Hepatocyte (in vitro differentiated cells): ENCODE measurements at places on chromosomes 3 and 15. TPM values are rescaled to one million over a fixed set of nuclear protein-coding genes. Genes with fewer than 3 reads are reported as not detected.

SUCNR1 gene
- total RNA-seq: 0.80 and 1.7 TPM in 2 replicates

IL5RA gene
- 1.5 TPM in 1 of 2 replicates, not detected in the other for total RNA-seq

PARP3 gene
- total RNA-seq: 7.0 and 9.3 TPM in 2 replicates

IQCF5 gene
- total RNA-seq: not detected in 2 replicates

NR1I2 gene
- 7.0 and 7.1 TPM in 2 replicates for total RNA-seq

KBTBD8 gene
- total RNA-seq: 10.0 and 14.2 TPM in 2 replicates

SCN5A gene
- total RNA-seq: 0.48 and 1.3 TPM in 2 replicates

EPHB3 gene
- 5.2 and 11.0 TPM in 2 replicates for total RNA-seq

HRH1 gene
- total RNA-seq: 2.9 and 5.1 TPM in 2 replicates

MST1 gene
- 90.3 and 116 TPM in 2 replicates for total RNA-seq

PEX5L gene
- 0.40 and 0.63 TPM in 2 replicates for total RNA-seq

GABRA5 gene
- total RNA-seq: 0.10 and 0.20 TPM in 2 replicates

ZNF80 gene
- not detected in 2 replicates for total RNA-seq

SLC22A14 gene
- total RNA-seq: 0.20 and 0.57 TPM in 2 replicates

GOLGA6A gene
- total RNA-seq: not detected in 2 replicates

SLC9C1 gene
- 0.03 and 0.72 TPM in 2 replicates for total RNA-seq

GABRR3 gene
- not detected in 2 replicates for total RNA-seq

NR2E3 gene
- total RNA-seq: 0.12 TPM in 1 of 2 replicates, not detected in the other

SPINK8 gene
- not detected in 2 replicates for total RNA-seq

TMEM207 gene
- total RNA-seq: 2.1 and 2.9 TPM in 2 replicates

SLC51B gene
- total RNA-seq: 6.5 and 8.8 TPM in 2 replicates

MAGEF1 gene
- 57.6 and 66.5 TPM in 2 replicates for total RNA-seq

EPB42 gene
- total RNA-seq: 0.24 and 1.00 TPM in 2 replicates

HYAL1 gene
- total RNA-seq: 22.3 and 34.3 TPM in 2 replicates

UBAP1L gene
- 0.96 and 1.8 TPM in 2 replicates for total RNA-seq

CIB2 gene
- 48.9 and 68.9 TPM in 2 replicates for total RNA-seq

VGLL3 gene
- total RNA-seq: 18.7 and 22.2 TPM in 2 replicates

ACSBG1 gene
- 0.08 and 0.93 TPM in 2 replicates for total RNA-seq

SMARCC1 gene
- 35.6 and 38.2 TPM in 2 replicates for total RNA-seq

NRG4 gene
- total RNA-seq: 0.50 and 0.80 TPM in 2 replicates

DOCK3 gene
- 0.77 and 0.88 TPM in 2 replicates for total RNA-seq

VEPH1 gene
- 4.7 and 15.9 TPM in 2 replicates for total RNA-seq

GHSR gene
- not detected in 2 replicates for total RNA-seq

CDCP1 gene
- 7.0 and 7.3 TPM in 2 replicates for total RNA-seq

IGSF11 gene
- 0.40 TPM in 1 of 2 replicates, not detected in the other for total RNA-seq

AQR gene
- 31.0 and 39.8 TPM in 2 replicates for total RNA-seq
